ENCODE measurements at places on chromosomes 1 and 21.
A peak's percentile ranks its signal among the peaks of the same experiment; 100 is the strongest.

GRCh38 chr1:203453016-203453415 lies 22.6 kb upstream of the PRELP start:
- DNase-seq = no peak

GRCh38 chr1:109151146-109151990 lies 37.5 kb downstream of the ELAPOR1 start:
- no peak for DNase-seq

- DNase-seq = no peak
Observed at GRCh38 chr1:81706650-81707435, 93.9 kb upstream of the ADGRL2 start.

DNA sequence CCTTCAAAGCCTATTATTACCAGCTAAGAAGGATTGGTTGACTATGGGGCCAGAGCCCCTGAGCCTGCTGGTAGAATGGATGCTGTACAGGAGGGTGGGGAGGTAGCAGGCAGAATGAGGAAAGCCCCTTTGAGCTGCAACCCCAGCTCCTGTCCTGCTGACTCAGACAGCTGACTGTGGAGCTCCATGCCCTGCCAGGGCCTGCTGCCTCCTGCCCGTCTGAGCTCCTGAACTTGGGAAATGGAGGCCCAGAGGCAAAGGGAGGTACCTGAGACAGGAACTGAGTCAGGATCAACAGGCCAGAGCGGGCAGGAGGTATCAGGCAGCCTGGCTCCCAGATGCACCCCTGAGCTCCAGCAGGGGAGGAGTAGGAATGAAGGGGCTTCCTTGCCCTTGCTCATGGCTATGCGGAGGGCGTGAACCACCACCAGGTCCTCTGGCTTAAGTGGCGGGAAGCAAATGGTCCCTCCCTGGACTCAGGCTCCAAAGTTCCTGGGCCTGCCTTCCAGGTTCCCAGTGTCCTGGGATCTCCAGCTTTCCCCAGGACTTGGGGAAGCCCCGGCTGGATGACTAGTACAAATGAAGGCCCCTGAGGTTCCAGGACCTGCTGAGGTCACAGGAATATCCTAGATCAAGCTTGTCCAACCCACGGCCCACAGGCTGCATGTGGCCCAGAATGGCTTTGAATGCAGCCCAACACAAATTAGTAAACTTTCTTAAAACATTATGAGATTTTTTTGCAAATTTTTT lies 3.9 kb upstream of the SFN start:
- DNase-seq = no peak

DNA sequence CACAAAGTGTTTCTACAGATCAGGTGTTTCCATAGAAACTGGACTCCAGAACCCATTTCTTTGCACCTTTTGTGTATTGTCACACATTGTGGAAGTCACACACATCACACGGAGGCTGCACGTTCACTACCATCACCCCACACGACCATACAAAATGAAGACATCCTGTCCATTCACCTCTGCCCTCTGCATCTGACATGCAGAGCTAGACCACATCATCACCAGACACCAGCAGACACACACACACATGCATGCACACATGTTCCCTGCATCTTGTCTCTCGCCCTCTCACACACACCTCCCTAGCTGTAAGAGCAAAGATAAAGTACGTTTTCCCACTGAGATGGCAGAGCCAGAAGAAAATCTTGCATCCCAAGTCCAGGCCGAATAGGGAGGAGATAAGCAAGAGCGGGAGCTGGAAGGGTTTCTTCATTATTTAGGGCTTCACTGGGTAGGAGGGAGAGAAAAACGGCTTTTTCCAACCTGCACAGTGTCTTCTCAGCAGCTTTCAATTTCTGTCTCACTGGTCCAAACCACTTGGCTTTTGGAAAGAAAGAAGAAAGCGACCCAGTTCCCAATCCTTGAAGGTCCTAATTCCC lies 709 bp downstream of the PRELP start:
- no peak for DNase-seq

- DNase-seq = no peak
Observed at GRCh38 chr1:84701376-84701775, 11.1 kb upstream of the SSX2IP start.

DNA sequence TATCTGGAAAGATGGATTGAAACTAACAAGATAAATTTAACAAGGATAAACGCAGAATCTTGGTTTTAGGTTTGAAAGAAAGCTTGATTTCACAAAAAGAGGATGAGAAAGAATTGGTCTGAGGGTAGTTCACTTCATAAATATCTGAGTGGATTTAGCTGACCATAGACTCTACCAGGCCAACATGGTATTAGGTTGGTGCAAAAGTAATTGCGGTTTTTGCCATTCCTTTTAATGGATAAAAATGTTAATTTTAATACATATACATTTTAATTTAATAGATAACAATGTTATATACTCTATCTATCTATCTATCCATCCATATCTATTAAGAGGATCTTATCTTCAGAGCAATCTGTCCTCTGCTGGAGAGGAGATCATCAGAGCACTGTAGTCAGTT lies 70.2 kb upstream of the PLXNA2 start:
- DNase-seq = no peak

DNA sequence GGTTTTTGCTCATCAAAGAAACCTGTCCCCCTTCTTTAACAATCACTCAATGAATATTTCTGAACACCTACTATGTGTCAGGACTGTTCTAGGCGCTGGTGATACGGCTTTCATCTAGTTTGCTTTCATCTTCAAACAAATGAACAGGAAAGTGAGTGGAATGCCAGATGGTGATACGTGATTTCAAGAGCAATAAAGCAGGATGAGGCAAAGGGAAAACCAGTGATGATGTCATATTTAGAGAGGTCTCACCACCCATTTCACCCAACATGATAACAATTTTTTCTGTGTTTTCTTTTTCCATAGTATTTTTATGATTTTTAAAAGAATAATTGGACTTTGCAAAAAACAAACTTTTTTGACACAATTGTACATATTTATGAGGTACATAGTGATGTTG lies 11.3 kb upstream of the SLC6A17 start:
- peak; percentile 1 for DNase-seq

DNA sequence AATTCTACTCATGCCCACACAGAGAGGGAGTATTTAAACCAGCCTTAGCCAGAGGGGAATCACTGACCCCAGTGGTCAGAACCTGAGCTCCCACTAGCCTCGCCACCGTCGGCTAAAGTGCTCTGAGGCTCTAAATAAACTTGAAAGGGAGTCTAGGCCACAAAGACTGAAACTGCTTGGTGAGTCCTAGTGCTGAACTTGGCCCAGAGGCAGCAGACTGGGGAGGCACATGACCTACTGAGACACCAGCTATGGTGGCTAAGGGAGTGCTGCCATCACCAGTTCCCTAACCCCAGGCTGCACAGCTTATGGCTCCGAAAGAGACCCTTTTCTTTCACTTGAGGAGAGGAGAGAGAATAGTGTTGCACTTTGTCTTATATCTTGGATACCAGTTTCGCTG lies 1542.8 kb downstream of the KCNT2 start:
- DNase-seq = no peak

- DNase-seq = no peak
Observed at GRCh38 chr1:63730211-63730610, 43.6 kb upstream of the ROR1 start.

DNA sequence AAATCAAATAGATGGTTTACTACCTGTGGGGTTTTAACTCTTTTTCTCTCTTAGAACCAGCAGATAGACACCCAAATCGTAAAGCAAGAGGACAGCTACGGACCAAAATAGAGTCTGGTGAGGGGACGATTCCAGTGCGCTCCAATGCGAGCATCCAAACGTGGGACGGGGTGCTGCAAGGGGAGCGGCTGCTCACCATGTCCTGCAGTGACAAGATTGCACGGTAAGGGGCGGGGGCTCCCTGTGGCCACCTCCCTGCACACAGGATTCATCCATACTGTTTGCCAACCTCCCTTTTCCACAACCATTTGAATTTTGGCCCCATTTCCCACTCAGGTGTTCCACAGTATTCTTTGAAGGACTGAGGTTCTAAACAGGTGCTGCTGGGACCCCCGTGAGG lies 102.8 kb downstream of the POFUT2 start:
- no peak for DNase-seq

GRCh38 chr1:161910604-161911003 lies 113.1 kb downstream of the OLFML2B start:
- no peak for DNase-seq

- no peak for DNase-seq
Observed at GRCh38 chr1:108585313-108585712, 25.4 kb downstream of the EEIG2 start.

DNA sequence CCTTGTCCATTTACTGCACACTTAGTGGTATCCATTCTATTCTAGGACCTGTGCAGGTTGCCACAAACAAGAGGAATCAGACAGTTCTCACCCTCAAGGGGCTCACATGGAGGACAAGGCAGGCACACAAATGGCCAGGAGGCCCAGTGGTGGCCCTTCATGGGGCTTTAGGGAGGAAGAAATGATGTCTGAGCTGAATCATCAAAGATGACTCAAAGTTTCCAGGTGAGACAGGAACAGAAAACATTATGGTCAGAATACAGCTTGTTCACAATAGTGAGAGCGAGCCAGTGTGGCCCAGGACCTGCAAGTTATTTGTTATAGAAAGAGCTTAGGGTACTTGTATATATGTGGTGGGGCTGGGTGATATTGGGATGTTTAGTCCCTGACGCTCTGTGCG lies 26.4 kb downstream of the SHISAL2A start:
- DNase-seq = no peak

DNA sequence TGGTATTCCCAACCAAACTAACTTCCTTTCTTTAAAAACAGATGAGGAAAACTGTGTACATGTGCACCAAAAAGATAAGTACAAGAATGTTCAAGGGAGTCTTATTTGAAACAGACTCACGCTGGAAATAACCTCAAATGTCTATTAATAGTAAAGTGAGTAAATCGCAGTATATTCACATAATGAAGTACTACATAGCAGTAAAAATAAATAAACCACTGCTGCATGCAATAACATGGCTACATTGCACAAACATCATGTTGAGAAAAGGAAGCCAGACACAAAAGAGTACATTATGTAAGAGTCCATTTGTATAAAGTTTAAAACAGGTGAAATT lies 5.2 kb upstream of the DENND2D start:
- DNase-seq = no peak

- no peak for DNase-seq
Observed at GRCh38 chr1:41109310-41110197, 88.0 kb upstream of the SLFNL1 start.

DNA sequence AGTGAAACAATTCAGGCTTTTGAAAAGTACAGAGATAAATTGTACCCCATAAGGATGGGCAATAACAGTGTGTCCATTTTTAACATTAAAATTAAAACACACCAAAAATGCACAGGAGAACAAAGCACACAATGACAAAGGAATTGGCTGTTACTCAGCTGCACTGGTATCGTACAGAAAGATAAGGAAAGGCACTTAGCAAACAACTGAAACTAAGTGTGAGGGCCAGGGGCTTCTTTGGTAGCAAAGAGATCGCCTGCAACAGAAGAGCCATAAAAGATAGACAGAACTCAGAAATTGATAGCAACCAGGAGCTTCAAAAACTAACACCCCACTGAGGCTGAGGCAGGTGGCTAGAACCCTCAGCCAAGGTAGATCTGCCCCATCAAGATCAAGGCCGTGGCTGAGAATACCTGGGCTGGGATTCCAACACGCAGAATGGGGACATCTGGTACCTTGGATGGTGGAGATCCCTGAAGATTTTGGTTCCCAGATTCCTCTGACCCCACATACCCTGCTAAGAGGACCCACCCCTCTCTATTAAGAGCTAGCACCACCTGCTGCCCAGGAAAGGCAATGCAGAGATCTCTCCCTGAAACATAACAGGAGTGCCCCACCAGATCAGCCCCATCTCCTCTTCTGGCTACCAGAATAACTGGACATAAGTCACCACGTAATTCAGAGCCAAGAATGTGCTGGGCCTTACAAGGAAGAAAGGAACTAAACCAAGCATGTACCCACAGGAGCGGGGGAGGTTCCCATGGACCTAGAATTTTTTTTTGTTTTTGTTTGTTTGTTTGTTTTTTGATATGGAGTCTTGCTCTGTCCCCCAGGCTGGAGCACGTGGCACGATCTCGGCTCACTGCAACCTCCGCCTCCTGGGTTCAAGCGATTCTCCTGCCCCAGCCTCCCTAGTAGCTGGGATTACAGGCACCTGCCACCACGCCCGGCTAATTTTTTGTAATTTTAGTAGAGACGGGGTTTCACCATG lies 16.2 kb downstream of the PLEKHO1 start:
- peak; percentile 67 for DNase-seq

DNA sequence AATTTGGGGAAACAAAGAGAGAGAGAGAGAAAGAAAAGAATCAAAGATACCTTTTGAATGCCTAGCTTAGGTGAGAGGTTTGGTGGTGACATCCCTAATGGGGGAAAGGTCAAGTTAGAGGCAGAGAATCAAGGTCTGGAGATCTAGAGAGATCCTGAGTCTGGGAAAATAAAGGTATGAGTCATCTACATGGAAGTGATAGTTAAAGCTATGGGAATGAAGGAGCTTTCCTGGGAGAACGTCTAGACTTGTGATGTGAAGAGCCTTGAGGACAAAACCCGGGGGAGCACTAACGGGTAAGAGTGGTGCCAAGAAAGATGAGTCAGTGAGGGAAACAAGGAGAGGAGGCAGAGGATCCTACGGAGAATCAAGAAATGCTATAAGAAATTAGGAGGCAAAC lies 110.8 kb upstream of the RUNX1 start:
- DNase-seq = no peak

DNA sequence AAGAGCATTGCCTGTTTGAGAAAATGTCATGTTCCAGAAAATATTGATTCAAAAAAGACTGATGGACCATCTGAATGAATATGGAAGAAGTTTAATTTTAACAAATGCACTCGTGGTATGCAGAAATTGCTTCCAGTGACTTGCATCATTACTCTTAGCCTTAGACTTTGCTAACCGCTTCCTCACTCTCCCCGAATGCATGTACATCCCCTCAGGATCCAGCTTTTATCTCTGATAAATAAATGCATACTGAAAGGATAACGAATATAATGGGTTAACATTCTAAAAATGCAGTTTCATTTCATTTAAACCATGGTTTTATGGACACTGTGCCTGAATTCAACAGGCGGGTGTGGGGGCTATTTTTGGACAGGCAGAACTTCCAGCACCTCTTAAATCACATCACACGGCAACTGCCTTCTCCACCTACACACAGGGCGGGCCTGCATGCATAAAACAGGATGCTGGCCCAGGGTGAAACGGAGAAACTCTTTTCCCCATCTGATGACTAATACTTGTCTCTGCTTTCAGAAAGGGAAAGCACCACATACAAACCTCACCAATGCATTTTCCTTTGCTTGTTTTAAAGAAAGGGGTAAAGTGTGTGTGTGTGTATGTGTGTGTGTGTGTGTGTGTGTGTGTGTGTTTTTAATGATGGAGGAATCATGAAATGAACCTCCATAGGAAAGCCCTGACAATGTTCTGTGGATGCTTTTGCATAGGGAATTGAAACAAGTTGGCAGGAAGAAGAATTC lies 48.7 kb downstream of the SPAG17 start:
- DNase-seq = no peak

All from NCI-H2081 (cell line).